ENCODE measurements at places on chromosomes 1 and 21.

DNA sequence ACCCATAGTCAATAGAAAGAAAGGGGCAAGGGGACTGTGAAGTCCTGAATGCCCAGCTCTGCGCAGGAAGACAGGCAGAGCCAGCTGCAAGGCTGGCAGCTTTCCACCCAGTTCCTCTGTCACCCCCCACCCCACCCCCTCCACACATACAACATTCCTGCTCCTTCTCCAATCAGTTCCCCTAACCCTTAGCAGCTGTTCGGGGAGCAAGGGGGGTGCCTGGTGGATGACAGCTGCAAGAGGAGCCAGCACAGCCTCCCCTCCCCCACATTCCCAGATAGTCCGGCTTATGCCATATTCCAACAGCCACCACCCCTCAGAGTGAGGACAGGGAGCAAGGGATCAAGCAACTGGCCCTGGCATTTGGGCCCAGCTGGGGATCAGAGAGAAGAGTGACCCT is 9.7 kb downstream of the ARHGEF2 start:
- DNase-seq, result no peak

GRCh38 chr1:12480748-12481362 is 137.2 kb downstream of the DHRS3 start:
- DNase-seq, result peak; percentile 73

GRCh38 chr1:161935264-161935663 is 88.4 kb downstream of the OLFML2B start:
- DNase-seq, result no peak

GRCh38 chr1:21069549-21069948 is 107.1 kb downstream of the EIF4G3 start:
- no peak for DNase-seq

DNA sequence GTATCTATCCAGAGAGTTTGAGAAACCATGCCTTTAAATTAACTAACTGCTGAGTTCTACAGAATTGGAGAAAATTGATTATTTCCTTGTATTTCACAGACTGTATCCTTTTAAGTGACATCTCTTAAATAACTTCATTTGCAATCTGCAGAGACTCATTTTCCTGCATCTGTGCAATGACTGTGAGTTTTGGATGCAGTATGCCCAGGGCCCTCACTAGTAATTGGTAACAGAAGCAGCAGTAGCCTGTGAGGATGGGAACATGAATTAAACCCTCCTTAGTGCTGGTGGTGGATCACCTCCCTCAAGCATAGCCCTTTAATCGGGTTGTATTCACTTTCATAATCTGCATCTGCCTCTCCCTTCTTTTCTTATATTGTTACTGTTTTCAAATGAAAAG is 21.7 kb upstream of the SH3D21 start:
- no peak for DNase-seq

- DNase-seq, result no peak
These were observed 9.7 kb downstream of the BCL9 start for GRCh38 chr1:147551036-147551435.

GRCh38 chr1:23964790-23965740 is 5.4 kb downstream of the PNRC2 start:
- peak; percentile 88 for DNase-seq

- DNase-seq, result no peak
These were observed 3.1 kb downstream of the VPS26C start for GRCh38 chr21:37263827-37264600.

GRCh38 chr1:45566722-45567121 is 16.1 kb downstream of the AKR1A1 start:
- DNase-seq, result peak; percentile 60

- no peak for DNase-seq
These were observed 739.7 kb downstream of the LTN1 start for GRCh38 chr21:28252928-28253327.

- DNase-seq, result peak; percentile 83
These were observed 4.8 kb downstream of the FAAP20 start for GRCh38 chr1:2189459-2190425.

- DNase-seq, result peak; percentile 67
These were observed 84.8 kb downstream of the CD58 start for GRCh38 chr1:116485976-116486375.

GRCh38 chr1:92949937-92950817 is 11.1 kb downstream of the DIPK1A start:
- DNase-seq, result peak; percentile 23

GRCh38 chr1:225739542-225740107 is 38.0 kb upstream of the SRP9 start:
- DNase-seq, result no peak

- DNase-seq, result no peak
These were observed 19.6 kb downstream of the FBXO2 start for GRCh38 chr1:11634365-11635192.
